ENCODE measurements at places on chromosomes 7 and 10.

DNA sequence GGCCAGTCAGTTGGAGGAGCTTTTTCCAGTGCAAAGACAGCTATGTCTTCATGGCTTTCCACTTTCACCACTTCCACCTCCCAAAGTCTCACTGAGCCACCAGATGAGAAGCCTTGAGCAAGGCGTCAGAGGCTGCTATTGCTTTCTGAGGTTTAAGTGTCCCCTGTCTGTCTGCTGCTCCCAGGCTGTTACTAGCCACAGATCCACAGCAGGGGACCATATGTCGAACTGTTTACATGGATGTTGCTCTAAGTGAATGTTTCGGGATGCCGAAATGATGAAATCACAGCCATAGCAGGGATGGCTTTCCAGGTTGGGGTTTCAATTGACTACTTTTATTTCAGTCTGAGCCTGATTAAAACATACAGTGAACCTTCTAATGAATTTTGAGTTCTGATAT lies 88.5 kb downstream of the AVL9 start:
- DNase-seq, result no peak

GRCh38 chr7:116578526-116578925 lies 53.7 kb downstream of the CAV1 start:
- no peak for DNase-seq

DNA sequence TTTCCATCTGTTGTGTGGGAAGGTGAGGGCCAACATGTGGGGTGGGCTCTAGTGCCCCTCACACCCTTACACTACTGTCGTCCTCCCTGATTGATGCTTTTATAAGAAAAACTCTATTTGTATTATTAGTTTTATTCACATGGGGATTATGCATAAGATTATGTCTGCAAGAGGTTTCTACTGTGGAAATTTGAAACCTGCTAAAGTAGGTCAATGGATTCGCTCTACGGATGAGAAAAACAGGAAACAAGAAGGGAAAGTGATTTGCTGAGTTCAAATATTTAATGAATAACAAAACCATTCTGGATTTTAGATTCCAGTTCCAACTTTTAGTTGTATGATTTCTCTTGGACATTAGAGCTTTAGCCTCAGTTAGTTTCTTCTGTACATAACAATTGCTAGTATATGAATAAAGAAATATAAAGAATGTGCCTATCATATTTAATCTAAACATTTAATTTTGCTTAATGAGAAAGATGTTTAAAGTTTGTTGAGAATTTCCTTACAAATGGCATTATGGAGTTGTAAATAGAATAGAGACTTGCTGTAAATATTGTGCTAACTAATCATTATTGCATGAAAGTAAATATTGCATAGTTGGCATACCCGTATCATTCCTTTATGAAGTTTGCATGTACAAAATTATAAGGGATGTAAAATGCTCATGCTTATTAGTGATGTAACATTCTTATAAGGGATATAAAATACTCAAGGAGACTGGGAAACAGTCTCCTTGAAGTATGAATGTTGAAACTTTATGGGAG lies 193.8 kb downstream of the THSD7A start:
- DNase-seq, result no peak

DNA sequence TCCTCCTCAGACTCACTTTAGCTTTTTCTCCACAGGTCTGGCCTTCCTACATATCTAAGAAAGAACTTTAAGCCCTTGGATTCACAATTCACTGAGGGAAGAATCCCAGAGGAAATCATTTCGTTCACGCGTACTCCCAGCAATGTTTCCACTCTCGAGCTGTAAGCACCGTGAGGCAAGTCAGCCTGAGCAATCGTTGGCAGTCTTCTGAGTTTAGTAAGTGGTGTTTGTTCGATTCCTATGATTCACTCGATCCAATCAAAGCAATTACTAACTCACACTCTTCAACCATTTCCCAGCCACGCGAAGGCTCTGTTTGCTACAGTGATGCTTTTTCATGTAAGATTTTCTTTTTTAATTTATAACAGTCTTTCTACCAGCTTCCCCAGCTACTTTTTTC lies 10.2 kb upstream of the PRLHR start:
- no peak for DNase-seq

DNA sequence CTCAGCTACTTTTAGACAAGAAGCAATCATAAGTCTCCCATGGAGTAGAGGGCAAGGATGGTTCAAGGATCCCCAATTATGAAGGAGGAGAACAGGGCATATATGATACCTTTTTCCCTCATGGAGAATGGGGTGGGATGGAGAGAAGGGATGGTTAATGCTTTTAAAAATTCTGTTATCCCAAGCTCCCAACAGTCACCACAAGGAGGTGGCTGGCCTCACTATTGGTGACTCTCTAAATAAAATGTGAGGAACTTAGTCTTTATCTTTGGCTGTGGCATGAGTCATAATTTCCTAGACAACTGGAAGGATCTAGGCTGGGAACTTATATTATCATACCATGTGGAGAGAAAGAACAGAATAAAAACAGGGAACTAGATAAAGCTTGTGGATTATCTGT lies 297.0 kb downstream of the PHTF2 start:
- DNase-seq, result no peak

GRCh38 chr7:156823435-156823834 lies 69.5 kb downstream of the LMBR1 start:
- no peak for DNase-seq

DNA sequence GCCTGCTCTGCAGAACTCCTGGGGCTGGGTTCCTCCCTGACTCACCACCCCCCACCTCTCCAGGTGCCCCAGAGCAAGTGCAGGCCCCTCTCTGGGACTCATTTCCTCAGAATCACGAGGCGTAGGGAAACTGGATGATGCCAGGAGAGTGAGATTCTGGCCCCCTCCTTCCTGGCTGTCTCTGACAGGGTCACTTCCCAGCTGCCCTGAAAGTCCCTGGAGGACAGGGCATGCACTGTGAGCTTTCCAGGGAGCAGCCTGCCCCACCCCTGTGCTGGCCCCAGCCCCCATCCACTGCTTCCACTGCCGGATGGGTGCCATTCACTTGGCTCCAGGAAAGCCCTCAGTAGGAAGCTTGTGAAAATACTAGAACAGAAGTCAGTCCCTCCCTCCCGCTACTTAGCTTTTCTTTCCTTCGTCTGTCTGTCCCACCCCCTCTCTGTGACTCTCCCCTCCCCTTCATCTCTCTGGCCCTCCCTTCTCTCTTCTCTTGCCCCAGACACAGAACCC lies 10.4 kb downstream of the TACR2 start:
- no peak for DNase-seq
